Omental fat pad (tissue), 4 donors: ENCODE measurements at places on chromosomes 6 and 20. TPM values are rescaled to one million over a fixed set of nuclear protein-coding genes. Genes with fewer than 3 reads are reported as not detected.

The ADAM33 gene
- total RNA-seq: 75.3 TPM

The MCCD1 gene
- not detected for total RNA-seq

The TP53TG5 gene
- total RNA-seq: not detected

The WFDC2 gene
- 8.4 TPM for total RNA-seq

The SIRPA gene
- 78.7 TPM for total RNA-seq

The EFCAB8 gene
- not detected for total RNA-seq

The SSTR4 gene
- total RNA-seq: not detected

The CGAS gene
- total RNA-seq: 5.5 TPM

The OLIG3 gene
- not detected for total RNA-seq

The ENPP4 gene
- total RNA-seq: 23.4 TPM

The TGM2 gene
- 72.7 TPM for total RNA-seq

The SRMS gene
- total RNA-seq: not detected

The TINAG gene
- not detected for total RNA-seq

The TFAP2A gene
- not detected for total RNA-seq

The SYCP2L gene
- total RNA-seq: 1.8 TPM

The DEF6 gene
- total RNA-seq: 10.6 TPM

The PHF20 gene
- total RNA-seq: 56.0 TPM

The RBPJL gene
- not detected for total RNA-seq

The ZNF165 gene
- total RNA-seq: 0.72 TPM

The CALHM4 gene
- not detected for total RNA-seq

The PLG gene
- not detected for total RNA-seq

The CASS4 gene
- total RNA-seq: 10.6 TPM

The FUCA2 gene
- total RNA-seq: 35.2 TPM

The PDYN gene
- total RNA-seq: not detected

The PRL gene
- total RNA-seq: not detected

The GPR63 gene
- total RNA-seq: 1.7 TPM

The MAS1L gene
- total RNA-seq: not detected

The GNL1 gene
- total RNA-seq: 43.6 TPM

The RREB1 gene
- 45.3 TPM for total RNA-seq

The SAPCD1 gene
- not detected for total RNA-seq

The CLPSL2 gene
- not detected for total RNA-seq

The CEBPB gene
- 258 TPM for total RNA-seq

The MCHR2 gene
- total RNA-seq: not detected

The DDX27 gene
- total RNA-seq: 25.9 TPM
